Suppressor macrophage (primary cell): ENCODE measurements at places on chromosomes 4 and X.

- peak; percentile 56 for DNase-seq
These were observed 73.1 kb downstream of the PACRGL start for GRCh38 chr4:20773144-20773997.

GRCh38 chr4:74317616-74318246 is 9.5 kb downstream of the EPGN start:
- DNase-seq = peak; percentile 33

- no peak for DNase-seq
These were observed 92.2 kb upstream of the RAPGEF2 start for GRCh38 chr4:159010563-159011260.

- peak; percentile 59 for DNase-seq
These were observed 142.9 kb downstream of the TMEM164 start for GRCh38 chrX:110145854-110146253.

DNA sequence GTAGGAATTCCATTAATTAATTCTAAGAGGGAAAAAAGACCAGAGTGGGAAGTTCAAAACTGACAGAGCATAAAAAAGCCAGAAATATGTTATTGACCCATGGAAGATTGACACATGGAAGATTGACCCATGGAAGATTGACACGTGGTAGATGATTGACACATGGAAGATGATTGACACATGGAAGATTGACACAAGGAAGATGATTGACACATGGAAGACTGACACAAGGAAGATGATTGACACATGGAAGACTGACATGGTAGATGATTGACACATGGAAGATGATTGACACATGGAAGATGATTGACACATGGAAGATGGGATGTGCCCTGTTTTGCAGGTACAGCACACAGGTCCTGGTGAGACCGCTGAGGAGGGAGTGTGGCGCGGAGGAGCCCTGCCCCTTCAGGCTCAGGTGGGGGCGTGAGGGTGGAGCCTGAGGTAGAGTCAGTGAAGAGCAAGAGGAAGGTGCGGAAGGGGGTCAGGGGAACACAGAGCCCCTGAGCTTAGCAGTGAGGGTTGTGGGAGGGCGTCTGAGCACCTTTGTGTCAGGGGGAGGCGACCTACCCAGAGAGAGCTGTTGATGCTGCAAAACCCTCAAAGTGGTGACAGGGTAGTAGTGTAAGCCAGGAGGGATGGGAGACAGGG is 15.8 kb upstream of the PDE6B start:
- no peak for DNase-seq

GRCh38 chr4:7719354-7720174 is 220.1 kb downstream of the AFAP1 start:
- peak; percentile 80 for DNase-seq

DNA sequence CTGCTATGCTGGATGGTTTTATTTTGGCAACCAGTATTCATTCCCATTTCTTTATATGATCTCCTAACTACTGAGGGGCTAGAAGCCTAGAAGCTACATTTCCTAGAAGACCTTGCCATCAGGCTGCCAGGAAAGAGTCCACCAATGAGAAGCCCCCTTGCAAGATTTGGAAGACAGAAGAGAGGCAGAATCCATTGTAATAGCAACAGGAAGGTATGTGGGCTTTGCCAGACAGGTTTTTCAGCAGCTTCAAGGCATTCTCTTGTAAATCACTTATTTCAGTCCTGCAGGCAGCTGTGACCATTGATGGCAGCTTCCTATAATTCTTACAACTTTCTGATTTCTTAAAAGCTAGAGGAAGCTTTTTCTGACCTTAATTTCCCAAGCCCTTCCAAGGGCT is 148.3 kb upstream of the NHS start:
- no peak for DNase-seq

DNA sequence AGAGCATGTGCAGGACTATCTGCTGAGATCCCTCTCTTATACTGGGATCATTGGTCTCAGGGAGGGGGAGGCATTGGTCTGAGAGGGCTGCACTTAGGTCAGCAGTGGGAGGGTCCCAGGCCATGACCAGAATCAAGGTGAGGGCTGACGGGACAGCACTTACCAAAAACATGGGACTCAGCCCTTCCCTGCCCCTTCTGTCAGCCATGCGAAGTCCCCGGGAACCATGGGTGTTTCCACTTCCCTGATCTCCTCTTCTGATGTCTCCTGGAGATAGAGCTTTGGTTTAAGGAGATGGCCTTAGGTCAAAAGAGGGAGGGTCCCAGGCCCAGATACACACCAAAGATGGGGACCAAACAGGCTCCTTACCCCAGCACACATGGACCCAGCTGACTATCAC is 12.9 kb upstream of the HSFX1 start:
- no peak for DNase-seq

DNA sequence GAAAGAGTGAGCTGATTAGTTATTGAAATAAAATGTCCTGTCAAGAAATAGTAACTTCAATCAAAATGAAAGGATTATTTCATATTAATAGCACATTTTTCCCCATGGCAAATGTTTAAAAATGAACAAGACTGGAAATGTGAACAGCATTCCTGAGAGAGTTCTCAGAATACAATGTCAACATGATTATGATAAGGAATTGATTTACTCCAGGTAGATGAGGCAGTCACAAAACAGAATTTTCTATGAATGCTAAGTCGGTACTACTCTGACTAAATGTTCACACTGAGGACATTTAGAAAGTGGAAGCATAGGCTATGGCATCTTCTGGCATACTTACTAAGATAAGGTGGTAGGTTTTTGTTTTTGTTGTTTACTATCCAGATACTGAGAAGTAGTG is 19.4 kb upstream of the GRSF1 start:
- DNase-seq = no peak

DNA sequence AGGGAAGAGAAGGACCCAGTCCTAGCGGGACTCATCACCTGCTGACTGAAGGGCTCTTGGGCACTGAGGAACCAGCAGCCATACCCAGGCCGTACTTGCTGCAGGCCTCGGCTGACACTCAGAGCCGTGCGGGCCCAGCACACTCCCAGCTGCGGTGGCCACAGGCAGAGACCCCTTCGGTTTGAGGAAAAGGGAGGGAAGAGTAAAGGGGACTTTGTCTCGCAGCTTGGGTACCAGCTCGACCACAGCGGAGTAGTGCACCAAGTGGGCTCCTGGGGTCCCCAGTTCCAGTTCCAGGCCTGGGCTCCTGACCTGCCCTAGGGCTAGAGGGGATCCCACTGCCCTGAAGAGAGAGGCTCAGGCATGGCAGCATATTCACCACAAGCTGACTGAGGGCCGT is 17.9 kb upstream of the OPN1LW start:
- no peak for DNase-seq

GRCh38 chr4:140344101-140344500 is 29.3 kb upstream of the SCOC start:
- DNase-seq = no peak

GRCh38 chr4:37245391-37245954 is 930 bp downstream of the NWD2 start:
- DNase-seq = no peak

DNA sequence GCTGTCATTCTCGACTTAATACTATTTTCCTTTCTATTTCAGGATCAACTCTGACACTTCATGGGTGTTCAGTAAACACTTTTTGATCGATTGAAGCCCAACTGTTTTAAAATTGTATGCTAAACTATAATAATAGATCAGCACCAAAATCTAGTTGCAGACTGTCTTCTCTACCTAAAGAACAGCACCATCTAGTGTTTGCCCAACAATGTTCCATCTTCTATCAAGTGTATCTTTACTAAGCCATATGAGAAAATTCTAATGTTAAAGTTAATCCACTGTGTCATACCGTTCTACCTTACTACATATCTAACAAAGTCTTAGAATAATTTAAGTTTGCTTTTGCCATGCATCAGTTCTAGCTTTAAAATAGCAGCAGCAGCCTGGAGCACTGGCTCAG is 113.0 kb upstream of the PRDX4 start:
- DNase-seq = no peak

GRCh38 chrX:132209527-132209926 is 9.7 kb downstream of the RAP2C start:
- peak; percentile 13 for DNase-seq

GRCh38 chrX:1009771-1010170 is 202.7 kb downstream of the CRLF2 start:
- DNase-seq = no peak

GRCh38 chr4:176340871-176341685 is 21.3 kb downstream of the SPCS3 start:
- DNase-seq = peak; percentile 73

DNA sequence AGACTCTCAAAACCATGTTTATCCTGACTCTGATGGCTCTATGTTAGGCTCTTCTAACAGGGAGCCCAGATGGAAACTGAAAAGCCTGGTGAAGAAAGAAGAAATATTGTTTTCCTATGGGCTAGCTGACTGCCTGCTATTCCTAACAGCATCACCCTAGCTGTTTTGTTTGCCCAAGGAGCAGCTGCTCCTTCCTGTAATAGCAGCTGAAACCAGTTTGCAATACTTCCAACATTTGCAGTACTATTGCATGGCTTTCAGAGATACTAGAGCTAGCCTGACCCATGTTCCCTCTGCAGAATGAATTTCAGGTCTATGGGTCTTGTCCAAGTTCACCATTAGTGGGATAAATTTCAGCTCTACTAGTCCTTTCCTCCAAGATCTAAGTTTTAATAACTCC is 495.2 kb downstream of the INPP4B start:
- no peak for DNase-seq

GRCh38 chr4:90457817-90458216 is 330.6 kb downstream of the CCSER1 start:
- no peak for DNase-seq

- peak; percentile 41 for DNase-seq
These were observed 1.8 kb downstream of the PCSK1N start for GRCh38 chrX:48833542-48834138.

- DNase-seq = peak; percentile 88
These were observed 27.2 kb downstream of the TACC3 start for GRCh38 chr4:1748465-1748995.

- no peak for DNase-seq
These were observed 285.0 kb downstream of the SPANXN1 start for GRCh38 chrX:145532176-145532780.

- DNase-seq = no peak
These were observed at the start of gene NAP1L2 for GRCh38 chrX:73214426-73215094. Gene NAP1L2 (minus strand): TSS chrX:73214851. CDS start chrX:73214492, 359 bp downstream.

- DNase-seq = no peak
These were observed 77.5 kb downstream of the IRF2 start for GRCh38 chr4:184396570-184397515.

- no peak for DNase-seq
These were observed 7.6 kb downstream of the PLXNB3 start for GRCh38 chrX:153771415-153772315.

DNA sequence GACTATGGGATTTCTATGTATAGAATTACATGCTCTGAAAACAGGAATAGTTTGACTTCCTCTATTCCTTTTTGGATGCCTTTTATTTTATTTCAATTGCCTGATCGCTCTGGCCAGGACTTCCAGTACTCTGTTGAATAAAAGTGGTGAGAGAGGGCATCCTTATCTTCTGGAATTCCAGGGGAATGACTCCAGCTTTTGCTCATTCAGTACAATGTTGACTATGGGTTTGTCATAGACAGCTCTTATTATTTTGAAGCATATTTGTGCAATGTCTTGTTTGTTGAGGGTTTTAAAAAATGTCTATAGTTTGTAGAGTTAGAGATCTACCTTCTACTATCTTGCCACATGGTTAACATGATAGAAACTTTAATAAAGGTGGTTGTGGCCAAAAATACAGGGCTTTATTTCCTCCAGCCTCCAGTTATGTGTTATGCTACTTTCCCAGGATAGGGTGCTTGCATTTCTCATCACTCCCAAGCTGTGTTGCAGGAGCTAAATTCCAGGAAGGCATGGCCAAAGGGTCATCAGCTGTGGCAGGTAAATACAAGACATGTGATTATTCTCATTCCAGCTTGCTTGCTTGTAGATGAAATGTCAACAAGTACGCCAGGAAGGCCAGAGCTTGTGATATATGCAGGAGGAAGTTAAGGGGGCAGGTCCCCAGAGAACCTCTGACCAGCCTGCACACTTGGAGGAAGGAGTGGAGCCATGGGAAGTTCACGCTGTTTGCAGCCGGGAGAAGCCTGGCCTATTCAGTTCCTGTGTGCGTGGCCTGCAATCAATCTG is 142.4 kb upstream of the CPXCR1 start:
- no peak for DNase-seq

GRCh38 chr4:56892691-56893090 is 15.0 kb upstream of the REST start:
- DNase-seq = no peak

DNA sequence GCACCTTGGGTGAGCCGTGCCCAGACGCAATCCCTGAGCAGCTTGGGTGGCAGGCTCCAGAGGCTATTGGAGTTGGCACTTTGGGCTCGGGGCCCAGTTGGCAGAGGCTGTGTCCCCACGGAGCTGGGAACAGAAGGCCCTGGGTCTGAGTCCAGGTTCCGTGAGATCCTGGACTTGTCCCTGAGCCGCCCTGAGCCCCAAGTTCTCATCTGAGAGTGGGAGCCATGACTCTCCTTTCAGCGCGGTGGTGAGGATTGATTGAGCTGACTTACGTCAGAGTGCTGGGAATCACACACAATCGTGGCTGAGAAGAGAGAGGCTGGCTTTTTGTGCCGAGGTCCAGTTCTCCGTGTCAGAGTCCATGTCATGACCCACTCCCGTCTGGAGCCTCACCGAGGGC is 98.0 kb downstream of the PSAPL1 start:
- no peak for DNase-seq

- peak; percentile 50 for DNase-seq
These were observed 15.3 kb downstream of the CPZ start for GRCh38 chr4:8607603-8608481.
